ENCODE measurements at places on chromosomes 12 and 14. TPM values are rescaled to one million over a fixed set of nuclear protein-coding genes. Genes with fewer than 3 reads are reported as not detected.

The DEGS2 gene
- 0.16 TPM for total RNA-seq

The SCN8A gene
- total RNA-seq = 0.39 TPM

The TBC1D30 gene
- 0.84 TPM for total RNA-seq

The B3GNT4 gene
- 1.0 TPM for total RNA-seq

The DCAF4 gene
- total RNA-seq = 17.6 TPM

The A2ML1 gene
- total RNA-seq = not detected

The FIGNL2 gene
- total RNA-seq = 0.30 TPM

The AQP2 gene
- not detected for total RNA-seq

The CMKLR1 gene
- not detected for total RNA-seq

The YBX3 gene
- 150 TPM for total RNA-seq

The SLC10A1 gene
- not detected for total RNA-seq

DNA sequence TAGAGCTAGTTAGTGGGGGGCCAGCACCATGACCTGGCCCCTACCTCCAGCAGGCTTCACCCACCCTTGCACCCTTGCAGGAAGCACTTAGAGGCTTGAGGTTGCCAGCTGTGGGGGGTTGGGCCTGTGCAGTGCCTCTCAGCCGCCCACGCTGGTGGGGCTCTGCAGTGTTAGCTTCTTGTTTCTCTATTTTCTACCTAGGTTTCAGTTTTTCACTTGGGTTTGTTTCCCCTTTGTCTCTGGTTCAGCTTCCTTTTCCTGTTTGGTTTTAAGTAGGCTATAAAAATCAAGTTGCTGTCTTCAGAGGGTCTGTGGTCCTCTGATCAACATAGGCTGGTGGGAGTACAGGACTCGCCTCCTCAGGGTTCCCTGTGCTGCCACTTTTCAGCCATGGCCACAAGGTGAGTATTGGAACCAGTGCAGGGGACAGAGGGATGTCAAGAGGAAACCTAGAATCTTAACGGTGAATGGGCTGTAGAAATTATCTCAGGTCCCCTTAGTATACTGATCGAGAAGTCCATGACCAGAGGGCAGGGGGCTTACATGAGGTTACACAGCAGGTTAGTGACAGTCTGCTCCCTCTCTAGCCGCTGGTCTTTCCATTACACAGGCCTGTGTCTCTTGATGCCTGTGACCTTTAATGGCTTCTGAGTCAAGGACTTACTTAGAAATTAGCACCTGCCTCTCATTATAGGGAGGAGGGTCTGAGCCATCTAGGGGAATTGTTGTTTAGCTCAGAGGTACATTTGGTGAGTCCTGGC lies at the start of gene EVL:
Gene EVL, plus strand, starts transcription at position 312 of the 761 bp plus-strand sequence. Its CDS starts 79 bp downstream, at position 391.
- peaks cover 81% of the 10 kb centered on the region for H3K4me1 ChIP-seq
- DNase-seq = peak; percentile 72
- peak within 1 kb of the TSS; percentile 99 for H3K27ac ChIP-seq
- peaks cover 34% of the 10 kb centered on the region for H3K36me3 ChIP-seq
- peak within 1 kb of the TSS; percentile 85 for H3K4me3 ChIP-seq

DNA sequence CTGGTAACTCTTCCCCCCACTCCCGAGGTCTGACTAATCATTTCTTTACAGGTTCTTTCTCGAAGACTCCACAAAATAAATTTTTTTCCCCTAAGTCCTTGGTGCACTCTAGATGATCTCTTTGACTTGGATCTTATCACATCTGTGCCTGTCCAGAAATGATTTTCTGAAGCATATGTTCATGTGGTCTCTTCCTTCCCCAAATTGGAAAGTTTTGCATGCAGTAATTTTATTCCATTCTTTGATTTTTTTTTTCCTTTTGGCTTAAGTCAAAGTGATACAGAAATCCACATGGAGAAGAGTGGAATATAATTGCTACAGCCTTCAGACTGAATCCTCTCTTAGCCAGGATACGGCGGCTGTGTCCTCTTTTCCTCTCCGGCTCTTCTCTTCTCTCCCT lies 213.3 kb downstream of the BMP4 start:
- DNase-seq = no peak
- H3K36me3 ChIP-seq = no peaks in the 10 kb centered on the region
- no peak overlapping the region for H3K27ac ChIP-seq
- H3K4me3 ChIP-seq = no peak overlapping the region
- no peaks in the 10 kb centered on the region for H3K27me3 ChIP-seq
- H3K4me1 ChIP-seq = no peaks in the 10 kb centered on the region

DNA sequence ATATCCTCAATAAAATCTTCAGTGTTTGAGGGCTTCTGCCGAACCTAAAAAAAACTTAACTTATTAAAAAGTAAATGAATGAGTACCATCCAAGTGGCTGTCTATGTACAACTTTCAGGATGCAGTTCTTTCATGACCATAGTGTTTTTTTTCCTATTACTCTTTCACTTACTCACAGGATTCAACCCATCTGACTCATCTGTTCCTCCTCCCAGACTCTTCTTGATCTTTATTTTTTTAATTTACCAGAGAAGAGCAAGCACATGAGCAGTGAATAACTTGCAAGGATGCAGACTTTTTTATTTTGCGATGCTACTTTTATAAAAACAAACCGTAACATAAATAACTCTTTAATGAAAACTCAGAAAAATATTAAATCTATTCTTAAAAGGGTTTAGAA lies 24.5 kb downstream of the RECQL start:
- DNase-seq = no peak
- peaks cover 26% of the 10 kb centered on the region for H3K4me1 ChIP-seq
- peaks cover 47% of the 10 kb centered on the region for H3K36me3 ChIP-seq
- no peak overlapping the region for H3K4me3 ChIP-seq
- H3K27ac ChIP-seq = peak overlapping the region; percentile 74
- no peaks in the 10 kb centered on the region for H3K27me3 ChIP-seq

GRCh38 chr12:50862316-50862715 lies 19.6 kb downstream of the TMPRSS12 start:
- H3K27ac ChIP-seq = no peak overlapping the region
- H3K4me3 ChIP-seq = no peak overlapping the region
- H3K4me1 ChIP-seq = no peaks in the 10 kb centered on the region
- H3K27me3 ChIP-seq = peaks cover 2% of the 10 kb centered on the region

- no peak for DNase-seq
- no peaks in the 10 kb centered on the region for H3K4me1 ChIP-seq
- H3K27ac ChIP-seq = no peak overlapping the region
- H3K27me3 ChIP-seq = peaks cover 3% of the 10 kb centered on the region
- no peak overlapping the region for H3K4me3 ChIP-seq
Observed at GRCh38 chr12:7483343-7483742, 20.2 kb downstream of the CD163 start.

- H3K36me3 ChIP-seq = peaks cover 5% of the 10 kb centered on the region
- H3K4me1 ChIP-seq = peaks cover 19% of the 10 kb centered on the region
- H3K27me3 ChIP-seq = peaks cover 1% of the 10 kb centered on the region
- H3K4me3 ChIP-seq = no peak overlapping the region
- H3K27ac ChIP-seq = no peak overlapping the region
- no peak for DNase-seq
Observed at GRCh38 chr12:1122786-1123185, 131.8 kb downstream of the ERC1 start.

GRCh38 chr12:132637811-132638210 lies 19.2 kb downstream of the P2RX2 start:
- H3K4me1 ChIP-seq = no peaks in the 10 kb centered on the region
- H3K27me3 ChIP-seq = no peaks in the 10 kb centered on the region
- no peak overlapping the region for H3K4me3 ChIP-seq

DNA sequence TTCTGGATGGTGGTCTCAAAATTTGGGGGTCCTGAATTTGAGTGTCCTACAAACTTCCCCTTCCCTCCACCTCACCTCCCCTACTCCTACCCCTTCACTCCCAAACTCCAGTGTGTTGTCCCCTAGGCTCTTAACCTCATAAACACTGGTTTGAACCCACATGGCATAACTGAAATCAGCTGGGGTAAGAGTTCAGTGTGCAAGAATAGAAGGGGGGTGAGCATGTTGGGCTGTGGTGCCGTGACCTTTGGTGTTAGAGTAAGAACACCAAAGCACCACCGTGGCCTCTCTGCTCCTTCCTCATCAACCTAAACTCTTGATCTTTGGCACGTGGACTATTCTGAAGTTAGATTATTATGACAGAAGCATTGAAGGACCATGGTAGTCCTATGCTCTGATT lies 11.0 kb downstream of the PCBP2 start:
- peaks cover 98% of the 10 kb centered on the region for H3K36me3 ChIP-seq
- no peaks in the 10 kb centered on the region for H3K27me3 ChIP-seq
- H3K4me3 ChIP-seq = no peak overlapping the region
- H3K4me1 ChIP-seq = peaks cover 20% of the 10 kb centered on the region

- H3K27me3 ChIP-seq = no peaks in the 10 kb centered on the region
- no peak for DNase-seq
- H3K4me1 ChIP-seq = no peaks in the 10 kb centered on the region
- H3K4me3 ChIP-seq = no peak overlapping the region
- no peak overlapping the region for H3K27ac ChIP-seq
- peaks cover 6% of the 10 kb centered on the region for H3K36me3 ChIP-seq
Observed at GRCh38 chr14:80780500-80780899, 161.0 kb downstream of the CEP128 start.

GRCh38 chr12:53292426-53292825 lies 2.9 kb upstream of the PFDN5 start:
- DNase-seq = no peak
- no peak overlapping the region for H3K27ac ChIP-seq
- H3K4me1 ChIP-seq = peaks cover 30% of the 10 kb centered on the region
- peaks cover 88% of the 10 kb centered on the region for H3K36me3 ChIP-seq
- H3K4me3 ChIP-seq = no peak overlapping the region

- no peak overlapping the region for H3K27ac ChIP-seq
- H3K4me1 ChIP-seq = peaks cover 14% of the 10 kb centered on the region
- no peaks in the 10 kb centered on the region for H3K36me3 ChIP-seq
- no peak overlapping the region for H3K4me3 ChIP-seq
- no peaks in the 10 kb centered on the region for H3K27me3 ChIP-seq
Observed at GRCh38 chr12:39723831-39724230, 104.2 kb upstream of the ABCD2 start.

GRCh38 chr12:6444704-6445688 lies at the start of gene CD27:
Gene CD27, plus strand, starts transcription at chr12:6444955. Its CDS starts 141 bp downstream, at chr12:6445096.
- no peaks in the 10 kb centered on the region for H3K27me3 ChIP-seq
- DNase-seq = no peak
- peaks cover 27% of the 10 kb centered on the region for H3K36me3 ChIP-seq

- no peak overlapping the region for H3K4me3 ChIP-seq
- no peaks in the 10 kb centered on the region for H3K27me3 ChIP-seq
- peaks cover 3% of the 10 kb centered on the region for H3K4me1 ChIP-seq
- DNase-seq = no peak
Observed at GRCh38 chr12:100986595-100987547, 192.3 kb downstream of the ANO4 start.

- H3K36me3 ChIP-seq = no peaks in the 10 kb centered on the region
- peaks cover 5% of the 10 kb centered on the region for H3K27me3 ChIP-seq
- H3K4me1 ChIP-seq = peaks cover 13% of the 10 kb centered on the region
- H3K4me3 ChIP-seq = no peak overlapping the region
- H3K27ac ChIP-seq = no peak overlapping the region
Observed at GRCh38 chr14:65821224-65821753, 408.8 kb downstream of the FUT8 start.

DNA sequence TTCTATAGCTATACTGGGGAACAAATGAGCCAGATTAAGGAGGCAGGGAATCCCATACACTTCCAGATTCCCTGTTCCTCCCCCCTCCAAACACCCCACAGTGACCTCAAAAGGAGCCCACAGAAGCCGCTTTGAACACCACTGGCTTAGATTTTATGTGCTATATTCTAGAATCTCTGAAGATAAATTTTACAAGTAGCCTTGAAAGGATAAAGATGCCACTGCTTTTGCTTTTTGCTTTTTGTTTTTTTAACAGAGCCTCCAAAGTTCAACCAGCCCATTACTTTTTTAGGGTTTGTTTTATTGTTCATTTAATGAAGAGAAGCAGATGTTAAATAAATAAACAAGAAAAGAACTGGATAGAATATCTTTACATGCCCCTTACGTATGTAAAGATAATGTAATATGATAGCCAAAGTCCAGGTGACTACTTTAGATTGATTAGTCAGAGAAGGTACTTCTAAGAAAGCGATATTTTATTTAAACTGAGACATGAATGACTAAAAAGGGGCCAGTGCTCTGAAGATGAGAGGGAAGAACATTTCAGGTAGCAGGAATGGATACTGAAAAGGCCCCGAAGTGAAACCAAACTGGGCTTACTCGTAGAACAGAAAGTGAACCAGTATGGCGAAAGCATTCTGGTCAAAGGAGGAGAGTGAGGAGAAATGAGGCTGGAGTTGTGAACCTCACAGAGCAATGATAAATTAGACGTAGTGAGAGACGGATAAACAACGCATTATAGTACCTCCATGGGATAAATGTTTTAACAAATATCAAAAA lies 44.6 kb downstream of the DUSP6 start:
- H3K4me1 ChIP-seq = peaks cover 45% of the 10 kb centered on the region
- no peaks in the 10 kb centered on the region for H3K27me3 ChIP-seq
- peak overlapping the region; percentile 13 for H3K4me3 ChIP-seq
